ENCODE measurements at places on chromosomes 6 and 20. TPM values are rescaled to one million over a fixed set of nuclear protein-coding genes. Genes with fewer than 3 reads are reported as not detected.

DNA sequence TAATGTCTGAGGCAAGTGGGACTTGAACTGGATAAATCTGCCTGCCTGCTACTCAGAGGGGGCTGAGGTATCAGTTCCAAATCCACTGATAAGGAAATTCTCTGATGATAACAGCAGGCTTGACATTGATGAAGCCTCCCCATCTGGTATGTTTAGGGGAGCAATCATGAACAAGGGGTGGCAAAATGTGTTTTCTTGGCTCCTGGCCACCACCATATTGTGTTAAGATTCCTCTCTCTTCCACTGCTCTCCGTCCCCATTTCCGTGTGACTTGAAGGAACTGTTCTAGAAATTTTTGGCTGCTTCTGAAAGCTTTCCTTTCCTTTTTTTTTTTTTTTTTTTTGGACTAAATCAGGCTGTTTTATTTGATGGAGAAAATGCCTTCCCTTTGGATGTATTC lies 335.3 kb upstream of the NRSN1 start:
- H3K27me3 ChIP-seq, result no peaks in the 10 kb centered on the region
- no peaks in the 10 kb centered on the region for H3K4me1 ChIP-seq
- H3K27ac ChIP-seq, result no peak overlapping the region
- no peak overlapping the region for H3K4me3 ChIP-seq
- no peak for DNase-seq

- peaks cover 41% of the 10 kb centered on the region for H3K4me1 ChIP-seq
- no peaks in the 10 kb centered on the region for H3K36me3 ChIP-seq
- H3K27ac ChIP-seq, result peak overlapping the region; percentile 81
- peak; percentile 94 for DNase-seq
- peaks cover 2% of the 10 kb centered on the region for H3K27me3 ChIP-seq
Measured at GRCh38 chr6:26312501-26313397, 52.2 kb upstream of the BTN3A2 start.

The ABHD16B gene
- not detected for total RNA-seq

The MEI4 gene
- total RNA-seq, result not detected

The WFDC2 gene
- not detected for total RNA-seq

GRCh38 chr6:165716886-165717285 lies 53.8 kb upstream of the PDE10A start:
- no peaks in the 10 kb centered on the region for H3K4me1 ChIP-seq
- no peaks in the 10 kb centered on the region for H3K27me3 ChIP-seq
- DNase-seq, result no peak
- no peaks in the 10 kb centered on the region for H3K36me3 ChIP-seq
- no peak overlapping the region for H3K27ac ChIP-seq

Measured in activated CD4-positive, alpha-beta T cell treated with anti-CD3 and anti-CD28 coated beads, Interleukin-2, amount 10 ng/mL, durations not matched to agents 24 days and 14 days (primary cell).